ENCODE measurements at places on chromosomes 7 and 10.

GRCh38 chr7:97578225-97578624 is 153.7 kb upstream of the TAC1 start:
- no peak for DNase-seq

GRCh38 chr10:33132626-33133025 is 174.6 kb upstream of the ITGB1 start:
- no peak for DNase-seq

GRCh38 chr7:47422611-47423010 is 159.3 kb downstream of the TNS3 start:
- DNase-seq, result no peak

GRCh38 chr7:104469166-104469820 is 140.9 kb downstream of the LHFPL3 start:
- no peak for DNase-seq

- no peak for DNase-seq
Observed at GRCh38 chr10:48206482-48207250, 67.8 kb downstream of the FRMPD2 start.

DNA sequence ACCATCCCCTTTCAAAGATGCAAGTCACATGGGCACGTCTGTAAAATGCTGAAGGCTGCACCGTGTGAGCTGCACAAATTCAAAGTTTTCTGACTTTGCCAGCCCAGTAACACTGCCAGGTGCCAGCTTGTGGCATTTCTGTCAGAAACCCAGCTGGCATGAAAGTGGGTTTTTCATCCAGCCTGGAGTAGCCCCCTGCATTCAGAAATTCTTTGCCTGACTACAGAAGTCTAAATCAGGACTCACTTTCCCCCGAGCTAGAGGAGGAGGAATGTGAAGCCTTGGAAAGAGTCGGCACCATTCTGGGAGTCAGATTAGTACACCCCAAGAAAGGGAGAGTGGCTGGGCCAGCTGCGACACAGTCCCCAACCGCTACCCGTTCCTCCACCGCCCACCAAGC is 56.7 kb upstream of the EN2 start:
- no peak for DNase-seq

- peak; percentile 64 for DNase-seq
Observed at GRCh38 chr7:40899636-40900507, 765.1 kb downstream of the SUGCT start.

GRCh38 chr10:62842983-62843382 is 26.8 kb upstream of the EGR2 start:
- no peak for DNase-seq

GRCh38 chr7:100509231-100509630 is 25.5 kb downstream of the NYAP1 start:
- no peak for DNase-seq

DNA sequence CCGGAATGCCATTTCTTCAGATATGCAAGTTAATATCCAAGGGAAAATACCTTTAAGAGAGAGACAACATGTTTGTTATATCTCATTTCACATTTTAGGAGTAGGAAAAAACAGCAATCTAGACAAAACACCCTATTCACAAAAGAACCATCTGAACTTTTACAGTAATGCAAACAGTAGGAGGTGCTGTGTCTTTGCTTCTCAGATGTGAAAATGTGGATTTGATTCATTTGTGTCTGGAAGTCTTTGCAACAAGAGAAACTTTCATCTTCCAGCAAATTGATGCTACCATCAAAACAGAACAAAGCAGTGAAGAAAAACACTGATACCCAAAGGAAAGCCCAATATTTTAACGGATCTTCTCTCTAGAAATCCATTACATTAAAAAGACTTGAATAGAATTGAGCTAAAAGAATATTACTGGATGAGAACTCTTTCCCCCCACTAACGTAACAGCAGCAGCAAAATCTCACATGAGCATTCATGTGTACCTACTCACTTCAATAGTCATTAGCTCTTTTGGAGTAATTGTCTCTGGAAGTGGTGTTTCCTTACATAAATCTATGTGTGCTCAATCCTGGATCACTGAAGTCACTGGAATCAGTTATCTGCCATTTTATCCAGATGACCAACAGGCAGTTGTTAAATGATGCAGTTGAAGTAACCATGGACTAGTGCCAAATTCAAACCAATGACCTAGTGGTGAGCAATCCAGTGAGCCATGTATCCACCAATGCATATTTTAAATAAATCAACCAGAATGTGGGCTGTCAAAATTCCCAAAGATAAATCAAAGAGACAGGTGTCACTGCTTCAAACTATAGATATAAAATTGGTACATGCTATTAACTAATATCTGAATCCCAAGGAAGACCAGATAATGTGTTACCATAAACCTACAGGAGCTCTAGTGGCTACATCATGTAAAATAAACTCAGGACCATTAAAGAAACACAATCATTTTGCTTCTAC is 1.8 kb downstream of the SEMA3C start:
- peak; percentile 51 for DNase-seq

DNA sequence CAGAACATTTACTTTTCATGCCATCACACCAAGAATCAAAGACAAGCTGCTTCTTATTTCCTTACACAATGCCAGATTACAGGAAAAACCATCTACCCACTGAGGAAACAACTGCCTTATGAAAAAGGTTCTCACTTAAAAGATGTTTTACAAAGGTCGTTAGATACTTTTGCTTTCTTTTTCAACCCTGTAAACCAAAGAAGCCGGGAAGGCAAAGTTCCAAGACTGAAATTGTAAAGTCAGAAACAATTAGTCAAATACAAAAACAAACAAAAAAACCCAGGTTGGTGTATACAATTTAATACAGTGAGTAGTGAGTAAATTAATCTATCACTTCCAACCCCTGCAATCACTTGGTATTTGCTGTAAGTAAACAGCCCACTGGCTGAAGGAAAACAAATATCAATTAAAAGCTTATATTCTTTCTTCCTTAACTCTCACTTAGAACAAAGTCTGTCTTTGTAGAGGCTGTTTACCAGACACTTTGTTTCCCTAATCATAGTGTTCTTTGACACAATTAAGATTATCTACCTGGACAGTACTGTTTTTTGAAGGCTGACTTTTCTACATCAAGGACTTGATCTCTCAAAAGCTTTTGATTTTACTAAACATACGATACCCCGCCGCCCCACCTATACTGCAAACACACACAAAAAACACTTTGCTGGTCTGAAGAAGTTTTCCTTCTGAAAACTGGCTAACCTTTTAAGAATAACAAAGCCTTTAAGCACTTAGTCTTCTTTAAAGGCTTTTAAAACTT is 18.1 kb downstream of the ERLIN1 start:
- no peak for DNase-seq

- peak; percentile 49 for DNase-seq
Observed at GRCh38 chr10:33734393-33735155, 400.1 kb upstream of the NRP1 start.

DNA sequence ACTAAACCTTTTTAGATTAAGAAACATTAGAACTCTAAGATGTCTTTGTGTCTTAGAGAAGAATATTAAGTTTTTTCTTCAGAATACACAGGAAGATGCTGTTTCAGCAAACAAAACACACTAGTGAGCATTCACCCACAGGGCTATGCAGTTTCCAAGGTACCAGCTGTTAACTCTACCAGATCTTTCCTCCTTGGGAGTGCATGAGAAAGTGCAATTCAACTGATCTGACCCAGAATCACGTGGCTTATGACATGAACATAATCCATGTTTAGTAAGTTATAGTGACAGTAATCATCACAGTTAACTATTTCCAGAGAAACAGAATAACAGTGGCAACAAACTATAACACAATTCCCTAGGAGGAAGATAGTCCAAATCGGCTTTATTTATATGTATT is 270.7 kb downstream of the CACNA2D1 start:
- no peak for DNase-seq

GRCh38 chr7:946256-946996 is 8.1 kb downstream of the ADAP1 start:
- no peak for DNase-seq

DNA sequence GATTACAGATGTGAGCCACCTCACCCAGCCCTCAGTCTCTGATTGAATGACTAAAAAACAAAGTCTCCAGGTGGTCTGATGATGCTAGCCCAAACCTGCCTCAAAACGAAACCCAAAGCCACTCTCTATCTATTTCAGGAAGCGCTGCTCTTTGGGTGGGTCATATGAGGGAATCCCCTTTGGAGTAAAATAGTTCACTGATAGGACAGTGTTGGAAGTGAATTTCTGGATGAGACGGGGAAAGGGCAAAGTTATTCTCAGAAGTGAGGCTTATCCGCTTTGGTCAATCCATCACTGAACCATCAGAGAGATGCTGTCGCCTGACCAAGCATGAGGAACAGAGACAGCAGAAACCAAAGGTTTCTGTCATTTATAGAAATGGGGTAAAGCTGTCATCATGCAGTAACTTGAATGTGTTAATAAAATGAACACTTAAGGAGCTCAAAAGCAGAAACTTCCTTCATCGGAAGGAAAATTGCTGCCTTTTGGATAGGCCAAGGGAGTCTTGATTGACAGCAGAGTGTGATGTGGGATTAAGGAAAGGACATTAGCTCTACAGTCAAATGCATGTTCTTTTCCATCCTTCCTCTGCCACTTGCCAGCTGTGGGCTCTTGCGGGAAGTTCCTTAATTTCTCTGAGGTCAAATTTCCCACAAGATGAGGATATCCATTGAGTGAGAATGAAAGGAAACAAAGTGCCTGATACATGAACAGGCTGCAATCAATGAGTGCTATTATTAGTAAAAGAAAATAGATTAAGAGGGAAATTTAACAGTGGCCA is 64.9 kb upstream of the C1QL3 start:
- no peak for DNase-seq

DNA sequence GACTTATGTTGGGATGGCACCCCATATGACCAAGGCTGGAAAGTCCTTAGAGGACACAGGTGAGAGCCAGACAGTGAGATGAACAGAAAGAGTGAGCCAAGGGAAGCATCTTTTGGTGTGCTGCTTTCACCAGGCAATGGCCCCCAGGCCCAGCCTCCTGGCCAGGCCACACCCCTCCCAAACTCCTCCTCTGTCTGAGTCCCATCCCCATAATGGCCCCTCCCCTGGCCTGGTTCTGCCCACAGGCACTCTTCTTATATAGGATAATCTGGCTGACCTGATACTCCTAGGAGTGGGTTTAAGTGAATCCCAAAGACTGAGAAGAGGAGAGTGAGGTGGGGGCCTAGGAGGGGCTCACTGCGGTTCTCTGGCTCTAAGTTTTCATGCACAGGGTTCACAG is 252.5 kb downstream of the RPS24 start:
- DNase-seq, result no peak

DNA sequence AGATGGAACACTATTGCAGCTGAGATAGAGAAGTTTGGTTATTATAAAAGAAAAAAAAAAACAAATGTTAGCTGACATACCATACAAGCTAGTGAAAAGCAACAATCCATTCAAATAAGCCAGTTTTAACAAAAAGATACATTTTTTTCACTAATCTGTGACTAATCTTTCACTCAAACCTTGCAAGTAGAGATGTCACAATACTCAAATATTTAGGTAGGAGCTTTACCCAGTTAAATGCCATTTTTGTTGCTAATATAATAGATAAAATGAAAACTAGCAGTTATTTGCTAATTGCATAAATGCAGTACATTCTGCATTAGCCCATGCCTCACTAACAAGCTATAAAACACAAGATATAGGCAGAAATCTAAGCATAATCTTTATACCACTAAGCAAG is 123.6 kb downstream of the BTAF1 start:
- DNase-seq, result no peak

- no peak for DNase-seq
Observed at GRCh38 chr10:119493155-119493554, 49.4 kb downstream of the RGS10 start.

DNA sequence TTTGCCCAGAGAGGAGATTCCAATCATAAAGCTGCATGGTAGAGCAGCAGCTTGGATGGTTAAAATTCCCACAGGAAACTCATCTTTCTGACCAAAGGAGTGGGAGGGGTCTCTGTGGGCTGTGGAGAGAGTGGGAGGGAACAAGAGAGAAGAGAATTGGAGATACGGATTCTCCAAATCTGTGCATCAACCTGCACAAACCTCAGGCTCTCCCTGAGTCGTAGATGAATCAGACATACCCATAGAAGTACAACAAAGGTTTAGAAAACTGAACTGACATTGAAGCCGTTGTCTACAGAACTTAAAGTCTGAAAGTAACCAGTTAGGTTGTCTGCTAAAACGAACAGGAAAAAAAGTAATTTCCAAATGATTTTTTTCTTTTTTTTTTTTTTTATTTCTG is 41.9 kb downstream of the CYCS start:
- no peak for DNase-seq

- DNase-seq, result no peak
Observed at GRCh38 chr10:92113911-92114600, 176.8 kb downstream of the CPEB3 start.

GRCh38 chr7:39607865-39608264 is 15.5 kb upstream of the RALA start:
- no peak for DNase-seq

DNA sequence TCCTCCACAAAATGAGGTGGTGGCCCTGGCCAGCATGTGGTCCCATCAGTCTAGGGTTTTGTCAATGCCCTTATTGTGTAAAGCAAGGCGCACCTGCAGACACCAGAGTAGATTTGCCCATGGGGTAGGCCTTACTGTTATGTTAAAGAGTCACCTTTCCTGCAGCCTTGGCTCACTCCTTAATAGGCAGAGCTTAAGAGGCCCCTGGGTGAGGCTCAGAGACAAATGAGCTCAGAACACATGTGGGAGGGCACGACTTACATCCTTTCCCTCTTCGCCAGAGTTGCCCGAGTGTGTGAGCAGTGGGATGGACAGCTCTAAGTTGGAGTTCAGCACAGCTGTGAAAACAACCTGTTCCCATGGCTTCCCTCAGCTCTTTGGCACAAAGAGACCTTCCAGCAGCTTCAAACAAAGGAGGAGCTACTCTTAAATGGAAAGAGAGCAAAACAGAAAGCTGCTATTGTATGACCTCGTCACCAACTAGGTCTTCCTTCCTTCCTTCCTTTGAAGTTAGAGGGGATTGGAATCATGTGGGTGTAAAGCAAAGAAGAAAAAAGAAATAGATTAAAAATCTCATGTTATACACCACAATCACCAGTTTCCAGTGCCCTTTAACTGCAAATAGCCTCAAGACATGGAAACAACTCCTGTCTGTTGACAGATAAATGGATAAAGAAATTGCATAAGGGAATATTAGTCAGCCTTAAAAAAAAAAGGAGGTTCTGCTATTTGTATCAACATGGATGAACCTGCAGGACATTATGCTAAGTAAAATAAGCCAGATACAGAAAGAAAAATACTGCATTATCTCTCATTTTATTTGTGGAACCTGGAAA is 11.9 kb upstream of the XPNPEP1 start:
- DNase-seq, result peak; percentile 51

DNA sequence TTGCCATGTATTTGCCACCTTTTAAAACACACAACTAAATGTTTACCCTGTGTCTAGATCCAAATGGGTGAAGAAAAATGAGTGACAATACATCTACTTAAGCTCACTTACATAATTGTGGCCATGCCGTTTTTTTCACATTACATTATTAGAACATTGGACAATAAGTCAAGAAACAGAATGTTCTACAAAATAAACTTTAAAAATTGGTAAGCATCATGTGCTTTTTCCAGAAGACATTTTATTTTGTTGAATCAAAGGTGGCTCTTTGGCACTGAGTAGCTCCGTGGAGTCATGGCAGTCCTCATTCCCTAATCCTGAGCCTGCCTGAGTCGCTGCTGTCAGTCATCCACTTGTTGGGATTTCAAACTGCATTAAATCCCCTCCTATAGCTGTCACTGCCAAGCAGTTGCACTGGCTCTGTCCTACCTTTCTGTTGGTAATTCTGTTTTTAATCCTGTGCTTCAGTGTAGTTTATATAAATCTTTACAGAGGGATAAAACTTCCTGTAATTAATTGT is 32.3 kb downstream of the CAV1 start:
- no peak for DNase-seq

Data from stromal cell of bone marrow (primary cell).